ENCODE measurements at places on chromosomes 7 and 10.

DNA sequence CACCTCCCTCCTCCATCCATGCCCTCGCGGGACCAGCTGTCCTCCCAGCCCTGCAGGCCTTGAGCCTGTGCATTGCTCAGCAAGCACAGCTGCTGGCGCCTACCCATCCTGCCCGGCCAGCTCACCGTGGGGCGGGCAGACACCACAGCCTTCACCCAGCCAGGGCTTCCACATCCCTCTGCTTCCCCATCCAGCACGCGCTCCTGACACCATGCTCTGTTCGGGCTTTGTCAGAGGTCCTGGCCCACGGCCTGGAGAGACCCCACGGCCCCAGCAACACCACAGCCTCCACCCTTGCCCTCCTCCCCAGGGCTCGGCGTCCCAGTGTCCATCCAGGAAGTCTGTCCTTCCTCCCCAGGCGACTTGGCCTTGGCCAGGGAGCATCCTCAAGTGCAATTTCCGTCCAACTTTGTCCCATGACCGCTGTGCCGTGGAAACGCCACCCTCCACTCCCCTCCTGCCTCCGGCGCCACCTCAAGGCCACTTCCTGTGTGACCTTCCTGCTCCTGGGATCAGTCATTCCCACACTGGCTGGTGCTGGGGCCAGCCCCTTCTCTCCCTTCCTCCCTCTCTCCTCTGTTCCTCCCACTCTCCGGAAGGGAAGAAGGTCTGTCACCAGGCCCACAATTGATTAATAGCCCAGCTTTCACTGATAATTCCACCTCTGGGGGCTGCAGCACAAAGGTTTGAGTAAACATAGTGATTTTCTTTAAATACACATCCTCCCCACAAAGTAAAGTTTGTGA, 71.5 kb upstream of the SMNDC1 start:
- DNase-seq: peak; percentile 57

DNA sequence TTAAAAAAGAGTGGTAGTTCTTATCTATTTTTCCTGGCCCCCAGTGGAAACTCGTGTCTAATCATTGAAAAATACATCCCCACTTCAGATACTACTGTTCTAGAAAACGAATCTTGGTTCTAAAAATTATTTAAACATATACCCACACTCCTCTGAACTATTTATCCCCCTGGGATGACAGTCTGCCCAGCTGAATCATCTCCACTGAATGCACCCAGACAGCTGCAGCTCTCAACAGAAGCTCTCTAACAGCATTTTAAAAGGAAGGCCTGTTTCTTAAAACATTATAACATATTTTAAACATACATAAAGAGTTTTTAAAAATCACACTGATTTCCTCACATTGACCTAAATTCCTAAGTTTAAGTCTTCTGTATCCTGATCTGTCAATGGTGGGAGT, 544.6 kb upstream of the PHF14 start:
- DNase-seq: no peak

- DNase-seq: peak; percentile 38
Observed at GRCh38 chr7:43591558-43592180, 8.8 kb downstream of the STK17A start.

DNA sequence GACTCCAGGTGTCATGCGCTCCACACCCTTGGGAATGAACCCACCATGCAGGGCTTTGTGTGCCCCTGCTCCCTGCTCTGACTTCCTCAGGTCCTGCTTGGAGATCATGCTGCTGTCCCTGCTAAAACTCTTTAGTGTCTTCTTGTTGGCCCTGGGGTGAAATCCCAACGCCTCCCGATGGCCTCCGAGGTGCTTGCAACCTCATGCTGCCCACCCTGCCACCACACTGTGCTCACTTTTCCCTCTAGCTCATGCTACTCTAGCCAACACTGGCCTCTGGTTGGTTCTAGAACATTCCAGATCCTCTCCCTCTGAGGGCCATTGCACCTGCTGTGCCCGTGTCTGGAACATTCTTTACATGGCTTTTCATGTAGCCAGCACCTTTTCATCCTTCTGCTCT, 227.7 kb downstream of the ADAM12 start:
- no peak for DNase-seq

DNA sequence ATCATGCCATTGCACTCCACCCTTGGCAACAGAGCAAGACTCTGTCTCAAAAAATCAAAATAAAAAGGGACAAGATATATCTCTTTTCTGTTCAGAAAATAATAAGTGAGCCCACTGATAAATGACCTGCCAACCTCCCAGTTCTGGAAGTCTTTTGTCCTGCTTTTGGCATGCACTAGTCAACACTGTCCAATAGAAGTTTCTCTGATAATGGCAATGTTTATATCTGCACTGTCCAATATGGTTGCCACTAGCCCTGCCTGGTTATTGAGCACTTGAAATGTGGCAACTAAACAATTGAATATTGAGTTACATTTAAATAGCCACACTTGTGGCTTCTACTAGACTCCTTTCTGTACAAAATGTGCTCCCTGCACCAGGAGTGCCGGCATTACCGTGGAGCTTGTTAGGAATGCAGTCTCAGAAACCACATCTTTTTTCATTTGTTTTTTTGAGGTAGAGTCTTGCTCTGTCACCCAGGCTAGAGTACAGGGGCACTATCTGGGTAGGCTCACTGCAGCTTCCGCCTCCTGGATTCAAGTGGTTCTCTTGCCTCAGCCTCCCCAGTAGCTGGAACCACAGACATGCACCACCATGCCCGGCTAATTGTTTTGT, 229.7 kb downstream of the CACNB2 start:
- DNase-seq: no peak

- DNase-seq: peak; percentile 44
Observed at GRCh38 chr10:99711129-99711719, 20.7 kb downstream of the COX15 start.

- DNase-seq: no peak
Observed at GRCh38 chr7:2668401-2668800, 19.6 kb upstream of the AMZ1 start.

- no peak for DNase-seq
Observed at GRCh38 chr10:5906651-5907050, 16.6 kb downstream of the FBH1 start.

Data from SW480 (cell line).